Small intestine (tissue), 16 donors: ENCODE measurements at places on chromosomes 3 and 15. TPM values are rescaled to one million over a fixed set of nuclear protein-coding genes. Genes with fewer than 3 reads are reported as not detected.

EPHA3 gene
- 0.88 TPM for polyA plus RNA-seq

KIF15 gene
- polyA plus RNA-seq, result 1.6 TPM

EBLN2 gene
- not detected for polyA plus RNA-seq

GP5 gene
- not detected for polyA plus RNA-seq

RAD51 gene
- 0.89 TPM for polyA plus RNA-seq

ULK3 gene
- polyA plus RNA-seq, result 71.1 TPM

GPR149 gene
- polyA plus RNA-seq, result 0.21 TPM

EEFSEC gene
- 4.9 TPM for polyA plus RNA-seq

GCSAM gene
- polyA plus RNA-seq, result 0.54 TPM

BTLA gene
- 0.27 TPM for polyA plus RNA-seq

CSTA gene
- 4.5 TPM for polyA plus RNA-seq

RCCD1 gene
- 4.9 TPM for polyA plus RNA-seq

FEZF2 gene
- polyA plus RNA-seq, result not detected

PPP1R14D gene
- polyA plus RNA-seq, result 104 TPM

RASGRP1 gene
- polyA plus RNA-seq, result 3.0 TPM

IQCH gene
- 0.27 TPM for polyA plus RNA-seq

AQP9 gene
- polyA plus RNA-seq, result 0.54 TPM

STXBP5L gene
- not detected for polyA plus RNA-seq

VEPH1 gene
- not detected for polyA plus RNA-seq

INSYN1 gene
- 1.9 TPM for polyA plus RNA-seq

GPR27 gene
- polyA plus RNA-seq, result not detected

MCF2L2 gene
- 1.2 TPM for polyA plus RNA-seq

MASP1 gene
- polyA plus RNA-seq, result 1.6 TPM

PEX5L gene
- polyA plus RNA-seq, result 0.21 TPM

CD80 gene
- polyA plus RNA-seq, result 0.53 TPM
